GM06990 (cell line): ENCODE measurements at places on chromosomes 6 and 20.

- DNase-seq = no peak
Measured at GRCh38 chr6:168016721-168017525, 19.5 kb downstream of the KIF25 start.

GRCh38 chr6:82525775-82526495 lies 162.3 kb downstream of the TPBG start:
- DNase-seq = no peak

- peak; percentile 44 for DNase-seq
Measured at GRCh38 chr20:5996765-5997164, 46.3 kb downstream of the MCM8 start.

GRCh38 chr6:125048274-125048673 lies 86.0 kb downstream of the RNF217 start:
- no peak for DNase-seq
